Aorta (tissue), 5 donors: ENCODE measurements at places on chromosomes 13 and 19. TPM values are rescaled to one million over a fixed set of nuclear protein-coding genes. Genes with fewer than 3 reads are reported as not detected.

GRCh38 chr13:61286148-61286745 is 129.4 kb downstream of the PCDH20 start:
- DNase-seq, result no peak

- no peak for DNase-seq
Measured at GRCh38 chr13:30337061-30337610, 29.8 kb upstream of the KATNAL1 start.

GRCh38 chr19:37342753-37343152 is 28.1 kb upstream of the ZNF527 start:
- DNase-seq, result no peak

- DNase-seq, result no peak
Measured at GRCh38 chr19:32599736-32600157, 18.8 kb downstream of the PDCD5 start.

GRCh38 chr19:695352-695949 is at the start of gene PRSS57:
TSS of gene PRSS57 (minus strand) at chr19:695452. CDS start at chr19:695430, 22 bp downstream.
- DNase-seq, result no peak

DNA sequence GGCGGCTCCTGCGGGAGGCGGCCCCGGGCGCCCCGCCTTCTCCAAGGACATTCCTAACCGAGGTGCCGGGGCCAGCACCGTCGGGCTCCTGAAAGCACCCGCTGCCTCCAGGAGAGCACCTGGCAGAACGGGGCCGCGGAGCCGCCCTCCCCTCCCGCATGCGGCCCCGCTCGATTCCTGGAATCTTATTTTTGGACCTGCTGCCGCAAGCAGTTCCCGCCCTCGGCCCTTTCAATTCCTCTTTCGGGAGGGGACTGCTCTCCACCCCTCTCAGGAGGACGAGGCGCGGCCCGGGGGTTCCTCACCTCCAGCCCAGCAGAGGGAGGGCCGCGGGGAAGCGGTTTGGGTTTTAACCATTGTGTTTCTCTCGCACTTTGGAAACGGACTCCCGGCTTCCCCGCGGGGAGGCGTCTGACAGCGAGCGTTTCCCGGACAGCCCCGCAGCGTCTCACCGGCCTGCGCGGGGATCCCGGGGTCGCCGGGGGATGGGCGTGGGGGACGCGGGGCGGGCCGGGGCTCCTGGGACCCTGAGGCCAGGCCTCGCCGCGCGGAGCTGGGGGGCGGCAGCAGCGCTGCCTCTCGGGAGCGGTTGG is 849 bp downstream of the GAS6 start:
- peak; percentile 86 for DNase-seq

- DNase-seq, result no peak
Measured at GRCh38 chr13:20074966-20075365, 85.9 kb downstream of the GJA3 start.

- no peak for DNase-seq
Measured at GRCh38 chr19:27777242-27777641, 1435.7 kb downstream of the UQCRFS1 start.

GRCh38 chr19:52724701-52725514 is 9.9 kb downstream of the ZNF611 start:
- no peak for DNase-seq

DNA sequence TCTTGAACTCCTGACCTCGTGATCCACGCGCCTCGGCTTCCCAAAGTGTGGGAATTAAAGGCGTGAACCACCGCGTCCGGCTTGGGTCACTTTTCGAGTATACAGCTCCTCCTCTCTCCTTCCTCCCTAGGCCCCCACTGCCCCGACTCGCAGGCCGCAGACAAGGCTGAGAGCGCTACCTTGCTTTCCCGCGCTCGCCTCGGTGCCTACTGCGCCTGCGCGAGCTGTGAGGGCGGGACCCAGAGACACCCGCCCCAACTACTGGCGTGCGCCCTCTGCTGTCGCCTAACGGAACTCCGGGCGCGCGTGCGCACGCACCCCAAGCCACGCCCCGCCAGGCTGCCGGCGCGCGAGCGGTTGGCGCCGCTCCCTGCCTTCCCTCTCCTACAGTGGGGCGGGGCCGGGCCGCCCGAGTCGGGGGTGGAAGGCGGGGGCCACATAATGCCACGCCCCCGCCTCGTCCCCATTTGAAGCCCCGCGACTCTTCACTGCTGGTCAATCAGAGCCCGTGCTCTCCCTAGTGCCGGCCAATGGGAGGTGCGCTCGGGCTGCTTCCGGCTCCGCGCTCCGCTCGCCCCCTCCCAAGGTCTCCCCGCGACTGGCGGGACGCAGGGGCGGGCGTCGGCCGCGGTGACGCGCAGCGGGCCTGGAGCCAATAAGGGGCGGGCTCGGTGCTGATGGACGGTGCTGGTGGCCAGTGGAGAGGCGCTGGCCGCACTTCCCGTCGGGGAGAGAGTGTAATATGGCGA is at the start of gene RAB8A:
Gene RAB8A, plus strand, starts transcription at position 730 of the 749 bp plus-strand sequence. Its CDS starts 13 bp downstream, at position 743.
- peak; percentile 100 for DNase-seq

GRCh38 chr19:38036707-38037611 is 130.0 kb downstream of the SIPA1L3 start:
- peak; percentile 53 for DNase-seq

- DNase-seq, result no peak
Measured at GRCh38 chr13:113220877-113221276, 11.5 kb downstream of the CUL4A start.

DNA sequence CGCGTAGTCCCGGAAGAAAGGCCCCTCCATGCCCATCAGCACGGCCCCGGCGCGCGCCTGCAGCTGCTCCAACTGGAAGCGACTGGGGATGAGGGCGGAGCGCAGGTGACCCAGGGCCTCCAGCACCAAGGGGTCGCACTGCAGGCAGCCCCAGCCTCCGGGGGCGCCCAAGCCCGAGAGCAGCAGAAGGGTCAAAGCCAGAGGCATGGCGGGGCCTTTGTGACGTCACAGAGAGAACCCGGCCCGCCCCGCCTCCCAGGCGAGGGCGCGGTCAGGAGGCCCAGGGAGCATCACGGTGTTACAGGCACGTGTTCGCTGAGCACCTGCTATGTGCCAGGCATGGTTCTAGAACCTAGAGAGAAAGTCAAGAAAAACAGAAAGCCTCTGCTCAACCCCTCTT is at the start of gene IZUMO2:
Gene IZUMO2, minus strand, starts transcription at position 294 of the 400 bp plus-strand sequence. Its CDS starts 87 bp downstream, at position 207.
- DNase-seq, result no peak

GRCh38 chr19:2650515-2650914 is 52.0 kb downstream of the GNG7 start:
- DNase-seq, result no peak

DNA sequence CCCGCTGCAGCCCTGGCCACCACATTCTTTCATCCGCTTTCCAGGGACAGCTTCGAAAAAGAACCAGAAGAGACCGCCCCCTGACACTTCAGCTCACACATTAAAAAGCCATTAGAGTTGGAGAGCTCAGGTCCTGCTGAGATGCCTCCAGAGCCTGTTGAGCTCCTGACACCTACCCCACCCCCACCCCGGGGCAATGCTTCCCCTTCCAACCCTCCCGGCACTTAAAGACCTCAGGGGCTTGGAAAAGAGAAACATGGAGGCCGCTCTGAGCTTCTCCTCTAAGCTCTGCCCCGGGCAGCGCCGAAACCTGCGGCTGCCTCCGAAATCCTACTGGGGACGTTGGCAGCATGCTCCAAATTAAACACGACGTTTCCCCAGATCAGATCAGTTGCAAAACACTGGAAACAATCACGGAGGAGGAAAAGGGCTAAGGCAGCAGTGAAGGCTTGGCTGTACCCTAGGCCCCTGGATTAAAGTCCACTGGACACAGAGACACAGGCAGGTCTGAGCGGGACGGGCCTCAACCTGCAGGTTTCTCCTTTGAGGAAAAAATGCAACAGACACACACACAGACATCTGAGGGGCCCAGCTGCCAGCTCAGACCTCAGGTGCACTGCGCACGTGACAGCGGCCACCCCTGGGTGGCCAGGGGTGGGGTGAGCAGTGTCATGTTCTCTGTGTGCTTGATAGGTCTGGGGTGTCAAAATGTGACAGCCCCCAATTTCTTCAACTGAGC is 9.6 kb downstream of the SH3GL1 start:
- DNase-seq, result no peak

DNA sequence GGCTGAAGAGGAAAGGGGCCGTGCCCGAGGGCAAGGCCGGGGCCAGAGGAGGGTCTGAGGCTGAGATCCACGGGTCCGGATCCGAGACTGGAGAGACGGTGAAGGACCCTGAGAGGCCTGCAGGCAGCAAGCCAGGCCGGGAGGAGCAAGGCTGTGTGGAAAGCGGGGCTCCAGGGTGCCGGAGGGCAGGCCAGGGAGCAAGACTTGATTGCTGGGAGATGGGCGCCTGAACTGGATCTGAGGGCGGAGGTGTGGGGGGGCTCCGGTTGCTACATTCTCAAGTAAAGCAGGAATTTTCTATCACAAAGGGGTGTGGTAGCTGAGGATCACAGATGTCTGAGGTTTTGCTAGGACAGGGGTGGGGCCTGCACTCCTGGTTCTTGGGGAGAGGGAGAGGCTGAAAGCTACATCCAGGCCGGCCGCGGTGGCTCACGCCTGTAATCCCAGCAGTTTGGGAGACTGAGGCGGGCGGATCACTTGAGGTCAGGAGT is 3.8 kb downstream of the MAMSTR start:
- no peak for DNase-seq

GRCh38 chr19:3656073-3656746 is 29.6 kb upstream of the CACTIN start:
- DNase-seq, result no peak

DNA sequence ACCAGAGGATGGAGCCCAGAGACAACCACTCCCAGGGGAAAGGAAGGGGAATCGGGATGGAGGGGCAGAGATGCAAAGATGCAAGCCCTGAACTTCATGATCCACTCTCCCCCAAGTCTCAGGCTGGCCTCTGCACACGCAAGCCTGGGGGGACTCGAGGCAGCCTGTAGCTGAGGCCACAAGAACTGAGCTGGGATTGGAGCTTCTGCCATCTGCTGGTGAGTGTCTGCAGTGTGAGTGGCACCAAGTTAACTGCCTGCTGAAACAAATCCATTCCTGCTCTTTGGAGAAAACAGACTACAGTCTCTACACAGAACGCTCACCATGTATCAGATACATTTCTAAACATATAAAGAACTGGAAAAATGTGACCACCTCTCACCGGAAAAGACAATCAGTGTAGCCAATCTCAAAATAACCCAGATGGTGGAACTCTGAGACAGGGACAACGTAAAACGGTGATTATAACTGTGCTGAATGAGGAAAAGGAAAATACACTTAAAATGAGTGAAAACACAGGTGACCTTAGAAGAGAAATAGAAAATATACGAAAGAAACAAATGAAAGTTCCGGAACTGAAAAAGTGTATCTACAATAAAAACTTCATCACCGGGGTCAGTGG is 62.1 kb downstream of the KLF2 start:
- DNase-seq, result no peak

DNA sequence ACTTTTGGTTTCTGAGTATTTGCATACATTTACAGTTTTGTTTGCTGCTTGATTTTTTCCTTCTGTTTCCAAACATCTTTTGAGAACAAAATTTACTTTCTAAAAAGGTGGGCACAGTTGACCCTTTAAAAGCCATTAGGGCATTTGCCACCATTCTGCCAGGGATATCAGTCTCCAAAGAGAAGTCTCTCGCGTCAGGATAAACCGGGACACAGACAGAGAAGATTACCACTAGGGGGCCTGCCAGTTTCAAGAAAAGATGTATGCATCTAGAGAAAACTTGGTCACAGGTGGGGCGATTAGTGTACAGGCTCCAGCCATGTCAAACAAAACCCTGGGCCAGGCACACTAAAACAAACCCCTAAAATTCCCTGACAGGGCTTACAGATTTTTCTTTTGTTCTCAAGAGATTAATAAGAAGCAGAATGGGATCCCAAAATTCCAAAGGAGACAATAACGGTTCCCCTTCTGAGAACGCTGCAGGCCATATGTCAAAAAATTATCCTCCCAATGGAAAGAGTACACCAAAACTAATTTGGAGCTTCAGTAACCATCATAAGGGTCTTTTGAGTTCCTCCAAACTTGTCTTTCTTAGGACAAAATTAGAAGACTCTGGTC is 10.7 kb upstream of the PABPC3 start:
- no peak for DNase-seq

- DNase-seq, result no peak
Measured at GRCh38 chr19:50759886-50760285, 10.4 kb upstream of the GPR32 start.

DNA sequence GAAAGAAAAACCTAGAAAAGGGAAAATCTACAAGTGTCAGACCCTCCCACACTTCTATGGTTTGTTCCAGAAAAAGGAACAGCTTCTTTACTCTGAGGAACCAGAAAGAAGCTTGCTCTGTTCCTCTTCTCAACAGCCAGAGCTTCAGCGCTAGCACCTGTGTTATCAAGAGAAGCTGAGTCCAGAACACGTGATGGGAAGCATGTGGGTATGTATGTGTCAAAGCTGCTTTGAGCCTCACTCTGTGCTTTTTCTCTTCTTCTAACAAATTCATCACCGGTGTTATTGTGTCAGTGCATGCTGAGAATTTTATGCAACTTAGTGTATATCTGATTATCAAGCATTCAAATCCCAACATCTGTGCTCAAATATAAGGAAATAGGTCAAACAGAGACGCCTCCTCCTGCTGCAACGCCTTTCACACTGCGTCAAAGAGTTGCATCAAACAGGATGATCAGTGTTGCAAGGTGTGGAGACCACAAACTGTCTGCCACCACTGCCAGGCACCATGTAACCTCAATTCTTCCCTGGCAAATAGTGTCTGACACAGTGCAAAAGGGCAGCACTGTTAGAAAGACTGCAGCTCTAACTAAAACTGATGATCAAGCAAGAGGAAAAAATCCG is 83.9 kb downstream of the LRRC63 start:
- DNase-seq, result peak; percentile 59

- DNase-seq, result no peak
Measured at GRCh38 chr19:12769689-12770088, 5.7 kb downstream of the HOOK2 start.

Gene NLRP11
- polyA plus RNA-seq, result not detected

Gene FPR1
- polyA plus RNA-seq, result 13.5 TPM

Gene ZNF320
- not detected for polyA plus RNA-seq

Gene CLN5
- polyA plus RNA-seq, result 15.4 TPM

Gene ZNF616
- 2.1 TPM for polyA plus RNA-seq
